ENCODE measurements at places on chromosomes 12 and 14. TPM values are rescaled to one million over a fixed set of nuclear protein-coding genes. Genes with fewer than 3 reads are reported as not detected.

- no peak for DNase-seq
Observed at GRCh38 chr14:74824997-74825396, 50.9 kb downstream of the PROX2 start.

DNA sequence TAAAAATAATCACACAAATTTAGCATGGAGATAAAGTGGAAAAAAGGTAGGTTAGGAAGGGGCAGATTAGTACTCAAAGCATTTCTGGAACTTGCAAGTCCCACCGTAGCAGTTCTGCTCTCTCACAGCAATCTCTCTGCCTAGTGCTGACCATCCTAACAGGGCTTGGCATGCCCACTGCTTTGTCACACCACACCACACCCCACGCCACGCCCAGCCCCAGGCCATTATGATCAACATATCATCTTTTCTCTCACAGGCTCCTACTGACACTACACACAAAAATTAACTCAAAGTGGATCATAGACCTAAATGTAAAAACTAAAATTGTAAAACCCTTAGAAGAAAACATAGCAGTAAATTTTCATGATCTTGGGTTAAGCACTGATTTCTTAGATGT lies 273.7 kb downstream of the DAD1 start:
- no peak for DNase-seq

DNA sequence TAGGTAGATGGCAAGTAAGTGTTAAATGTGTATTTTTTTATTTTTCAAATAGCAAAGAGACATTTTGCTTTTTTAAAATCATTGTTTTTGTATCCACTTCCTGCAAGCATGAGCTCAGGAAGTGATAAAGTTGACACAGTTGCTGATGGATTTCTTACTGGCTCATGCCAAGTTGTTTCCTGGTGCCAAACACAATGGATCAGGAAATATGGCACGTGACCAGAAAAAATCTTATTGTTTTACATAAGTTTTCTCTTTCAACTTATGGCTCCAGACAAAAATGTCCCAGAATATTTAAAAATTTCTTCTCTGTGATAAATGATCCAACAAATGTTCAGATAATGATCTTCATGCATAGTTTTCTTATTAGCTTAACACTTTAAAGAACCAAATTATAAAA lies 1279.1 kb upstream of the FLRT2 start:
- no peak for DNase-seq

GRCh38 chr14:89160437-89160836 lies 256.6 kb downstream of the FOXN3 start:
- DNase-seq = no peak

GRCh38 chr14:32473464-32473855 lies 144.4 kb downstream of the AKAP6 start:
- DNase-seq = no peak

DNA sequence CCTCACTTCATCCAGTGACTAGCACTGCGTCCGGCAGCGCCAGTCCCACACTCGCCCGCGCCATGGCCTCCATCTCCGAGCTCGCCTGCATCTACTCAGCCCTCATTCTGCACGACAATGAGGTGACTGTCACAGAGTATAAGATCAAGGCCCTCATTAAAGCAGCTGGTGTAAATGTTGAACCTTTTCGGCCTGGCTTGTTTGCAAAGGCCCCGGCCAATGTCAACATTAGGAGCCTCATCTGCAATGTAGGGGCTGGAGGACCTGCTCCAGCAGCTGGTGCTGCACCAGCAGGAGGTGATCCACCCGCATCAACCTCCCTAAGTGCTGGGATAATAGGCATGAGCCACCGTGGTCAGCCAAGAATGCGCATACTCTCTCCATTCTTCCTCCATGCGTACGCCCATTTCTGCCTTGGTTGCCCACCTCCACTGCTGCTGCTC lies 59.9 kb downstream of the IRF2BPL start:
- no peak for DNase-seq

GRCh38 chr14:99511421-99512109 lies 30.4 kb downstream of the CCNK start:
- no peak for DNase-seq

- DNase-seq = peak; percentile 79
Observed at GRCh38 chr12:94263011-94263811, 114.8 kb downstream of the PLXNC1 start.

DNA sequence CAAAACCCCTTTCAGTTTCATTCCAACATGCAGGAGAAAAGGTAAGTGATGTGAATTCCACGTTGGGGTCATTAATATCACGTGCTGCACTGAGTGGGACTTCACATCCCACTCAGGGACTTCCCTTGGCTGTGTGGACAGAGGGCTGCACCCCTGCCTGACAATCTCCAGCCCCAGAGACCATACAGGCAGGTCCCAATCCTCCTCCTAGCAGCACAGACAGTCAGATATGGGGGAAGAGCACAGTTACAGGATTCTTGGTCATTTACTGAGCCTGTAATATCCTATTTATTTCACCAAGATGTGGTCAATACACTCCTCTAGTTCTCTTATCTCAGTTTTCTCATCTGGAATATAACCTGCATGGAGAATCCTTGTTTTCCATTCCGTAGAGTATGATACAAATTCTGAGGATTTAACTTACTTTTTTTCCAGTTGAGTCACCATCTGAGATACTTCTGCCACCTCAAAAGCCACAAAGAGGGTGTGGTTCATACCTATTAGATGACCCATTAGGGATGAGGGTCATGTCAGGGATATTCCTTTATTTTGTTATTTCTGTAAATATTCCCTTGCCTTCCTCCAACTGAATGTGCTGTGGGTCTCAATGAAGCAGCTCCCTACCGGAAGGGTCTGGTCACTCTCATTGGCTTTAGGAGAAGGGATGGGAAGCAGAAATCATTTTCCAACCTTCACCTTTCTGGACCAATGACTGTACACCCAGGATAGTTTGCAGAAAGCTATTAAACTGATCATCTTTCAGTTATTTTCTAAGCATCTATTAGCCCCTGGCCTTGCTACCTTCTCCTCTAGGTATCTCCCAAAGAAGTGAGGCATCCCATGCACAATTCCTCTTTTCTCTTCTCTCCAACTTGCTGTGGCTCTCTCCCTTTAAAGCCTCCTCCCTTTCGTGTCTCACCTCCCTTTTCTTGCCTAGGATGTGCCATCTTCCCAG lies 43.0 kb upstream of the NTF3 start:
- no peak for DNase-seq

- peak; percentile 36 for DNase-seq
Observed at GRCh38 chr14:67820428-67820971, 921 bp downstream of the RAD51B start.

DNA sequence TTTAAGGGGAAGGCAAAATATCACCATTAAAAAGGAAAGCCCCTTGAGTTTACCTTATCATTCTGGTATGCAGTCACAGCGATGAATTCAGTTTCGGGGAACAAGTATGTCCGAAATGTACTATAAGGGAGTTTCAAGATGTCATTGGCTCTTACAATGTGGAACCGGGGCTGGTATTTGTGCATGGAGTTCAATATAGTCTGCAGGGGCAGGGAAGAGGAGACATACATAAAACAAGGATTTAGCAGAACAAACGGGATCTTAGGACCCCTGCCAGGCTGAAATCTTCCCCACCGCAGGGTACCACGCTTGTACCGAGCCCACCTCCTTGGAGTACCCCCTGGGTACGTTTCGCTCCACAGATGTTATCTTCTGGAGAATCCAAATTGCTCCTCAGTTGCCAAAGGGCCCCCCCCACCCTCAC lies 4.5 kb downstream of the TBX3 start:
- no peak for DNase-seq

GRCh38 chr12:121061831-121062230 lies 22.8 kb upstream of the OASL start:
- no peak for DNase-seq

DNA sequence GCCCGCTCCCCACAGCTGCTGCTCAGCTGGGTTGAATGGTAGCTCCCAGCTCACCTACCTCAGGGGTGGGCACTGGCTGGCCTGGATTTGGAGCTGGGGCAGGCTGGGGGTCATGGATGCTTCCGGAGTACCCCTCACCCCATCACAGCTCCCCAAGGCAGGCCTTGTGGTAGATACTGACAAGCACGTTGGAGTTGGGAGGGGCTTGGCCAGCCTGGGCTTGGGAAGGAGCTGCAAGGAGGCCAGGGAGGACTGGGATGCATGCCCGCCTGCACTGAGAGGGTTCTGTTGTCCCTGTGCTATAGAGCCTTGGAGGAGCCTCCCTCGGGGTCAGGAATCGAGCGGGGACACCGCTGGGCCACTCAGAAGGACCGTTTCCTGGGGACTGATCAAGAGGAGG lies 14.2 kb downstream of the TMEM63C start:
- DNase-seq = no peak

DNA sequence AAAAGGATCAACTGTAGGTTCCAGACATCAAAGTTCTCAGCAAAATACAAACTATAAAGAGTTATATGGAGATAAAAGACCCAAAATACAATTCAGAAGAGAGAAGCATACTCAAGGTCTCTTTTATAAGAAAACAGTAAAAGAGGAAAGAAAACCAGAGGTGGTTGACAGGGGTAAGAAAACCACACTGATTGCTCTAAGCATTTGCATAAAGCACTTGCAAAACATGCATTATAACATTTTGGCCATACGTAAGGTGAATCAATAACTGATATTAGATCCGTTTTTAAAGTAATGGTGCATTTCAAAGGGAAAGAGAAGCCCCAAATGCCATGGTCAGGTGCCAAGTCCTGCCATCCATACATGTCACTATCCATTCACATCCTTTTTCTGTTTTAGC lies 5.9 kb downstream of the DDHD1 start:
- no peak for DNase-seq

- no peak for DNase-seq
Observed at GRCh38 chr14:95056476-95056875, 100.9 kb downstream of the DICER1 start.

DNA sequence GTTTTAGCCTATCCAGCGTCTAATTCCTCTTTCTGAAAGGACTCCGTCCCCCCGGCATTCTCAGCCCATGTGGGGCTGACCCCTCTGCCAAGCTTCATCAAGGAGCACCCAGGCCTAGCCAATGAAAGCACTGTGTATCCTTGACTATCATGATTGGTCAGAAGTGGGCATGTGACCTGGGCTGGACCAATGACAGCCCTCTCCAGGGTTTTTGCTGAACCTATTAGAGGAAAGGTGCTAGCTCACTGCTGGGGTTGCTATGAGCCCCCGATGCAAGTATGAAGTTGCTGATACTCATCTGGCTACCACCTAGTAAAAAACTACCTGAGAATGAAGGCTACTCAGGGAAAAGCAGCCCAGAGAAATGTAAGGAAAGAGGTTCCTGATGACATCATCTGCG lies 68.1 kb downstream of the LRRC74A start:
- no peak for DNase-seq

DNA sequence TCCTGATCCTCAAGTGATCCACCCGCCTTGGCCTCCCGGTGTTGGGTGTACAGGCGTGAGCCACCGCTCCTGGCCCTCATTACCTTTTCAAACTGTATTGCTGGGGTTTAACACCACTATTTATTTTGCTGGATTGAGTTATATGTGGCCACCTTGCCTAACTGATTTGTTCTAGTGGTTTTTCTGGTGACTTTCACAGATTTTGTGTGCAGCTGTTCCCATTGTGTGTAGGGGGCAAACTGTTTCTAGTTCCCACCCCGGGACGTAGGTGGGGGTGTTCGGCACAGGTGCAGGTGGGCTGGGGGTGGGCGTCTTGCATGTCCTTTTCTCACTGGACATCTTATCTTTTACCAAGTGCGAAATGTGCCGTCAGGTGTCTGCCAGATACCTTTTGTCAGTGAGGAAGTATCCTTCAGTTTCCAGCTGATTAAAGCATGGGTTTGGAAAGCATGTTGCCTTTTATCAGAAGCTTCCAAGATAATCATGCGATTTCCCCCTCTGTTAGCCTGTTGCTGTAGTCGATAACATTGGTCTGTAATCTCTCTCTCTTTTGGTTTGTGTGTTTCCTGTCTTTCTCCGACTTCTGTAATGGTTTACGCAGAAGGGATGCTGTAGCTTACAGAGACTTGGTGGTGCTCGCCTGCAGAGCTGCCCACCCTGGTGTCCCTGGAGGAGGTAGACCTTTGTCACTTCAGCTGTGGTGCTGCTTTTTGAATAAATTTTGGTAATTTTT lies 33.6 kb downstream of the AACS start:
- no peak for DNase-seq

GRCh38 chr12:110012137-110012536 lies 12.9 kb downstream of the ANKRD13A start:
- DNase-seq = no peak

DNA sequence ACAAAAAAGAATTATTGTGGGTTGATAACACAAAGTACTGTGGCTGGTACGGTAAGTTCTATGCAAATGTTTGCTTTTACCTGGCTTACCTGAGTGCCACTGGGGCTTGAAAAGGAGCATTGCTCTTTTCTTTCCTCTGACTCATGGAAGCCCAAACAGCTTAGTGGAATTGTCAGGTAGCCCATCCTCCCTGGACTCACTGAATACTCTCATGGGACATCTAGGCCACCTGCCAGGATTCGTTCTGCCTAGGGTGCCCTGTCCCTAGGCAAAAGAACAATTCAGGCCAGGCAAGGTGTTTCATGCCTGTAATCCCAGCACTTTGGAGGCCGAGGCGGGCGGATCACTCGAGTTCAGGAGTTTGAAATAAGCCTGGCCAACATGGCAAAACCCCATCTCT lies 22.5 kb upstream of the YAF2 start:
- no peak for DNase-seq

DNA sequence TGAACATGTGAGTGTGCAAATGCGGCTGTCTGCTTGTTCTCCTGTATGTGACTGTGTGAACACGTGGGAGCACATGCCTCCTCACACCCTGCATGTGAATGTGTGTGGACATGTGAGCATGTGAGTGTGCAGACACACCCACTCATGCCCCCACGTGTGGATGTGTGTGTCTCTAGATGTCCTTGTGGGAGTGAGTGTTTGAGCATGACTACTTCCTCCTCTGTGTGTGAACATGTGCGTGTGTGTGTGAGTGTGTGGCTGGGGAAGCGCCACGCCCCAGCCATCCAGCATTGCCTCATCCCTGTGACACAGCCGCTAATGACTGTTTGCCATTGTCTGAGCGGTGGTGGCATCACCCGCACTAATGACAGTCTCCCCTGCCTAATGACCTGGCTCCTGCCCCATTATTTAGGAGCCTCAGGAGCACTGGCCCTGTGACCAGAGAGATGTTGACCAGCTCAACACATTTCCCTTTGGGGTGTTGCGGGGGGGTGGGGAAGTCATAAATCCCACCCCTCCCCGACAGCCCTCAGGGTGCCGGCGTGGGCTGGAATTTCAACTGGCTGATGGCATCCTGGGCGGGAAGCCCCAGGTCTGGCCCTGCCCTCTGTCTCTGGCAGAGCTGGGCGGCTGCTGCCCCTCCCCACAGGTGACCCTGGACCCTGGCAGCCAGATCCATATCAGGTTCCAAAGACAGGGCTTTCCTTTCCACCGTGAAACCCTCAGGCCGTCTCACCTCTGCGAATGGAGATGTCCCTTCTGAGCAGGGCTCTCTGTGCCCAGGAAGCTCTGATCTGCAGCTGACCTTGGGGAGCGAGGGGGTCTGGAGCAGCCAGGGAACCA lies 11.5 kb upstream of the KRT80 start:
- DNase-seq = peak; percentile 37

- no peak for DNase-seq
Observed at GRCh38 chr12:53603804-53604203, 22.4 kb downstream of the ATF7 start.

GRCh38 chr14:102219316-102219715 lies 79.6 kb downstream of the WDR20 start:
- DNase-seq = no peak

GRCh38 chr12:75528272-75528671 lies 16.9 kb upstream of the KRR1 start:
- no peak for DNase-seq

Gene PRICKLE1
- total RNA-seq = not detected

Gene TEX22
- total RNA-seq = 2.0 TPM

Gene DIABLO
- total RNA-seq = 48.1 TPM

Gene YLPM1
- 47.0 TPM for total RNA-seq

Gene AQP2
- total RNA-seq = not detected

Gene ALDH2
- 4.0 TPM for total RNA-seq

Gene NTF3
- total RNA-seq = not detected

Gene SYT1
- total RNA-seq = not detected

Gene ASPG
- not detected for total RNA-seq

All from activated naive CD4-positive, alpha-beta T cell treated with anti-CD3 and anti-CD28 coated beads for 36 hours (primary cell).